HT1080 (cell line): ENCODE measurements at places on chromosomes 7 and 10. TPM values are rescaled to one million over a fixed set of nuclear protein-coding genes. Genes with fewer than 3 reads are reported as not detected.

The CPED1 gene
- total RNA-seq = 13.1 and 18.1 TPM in 2 replicates

GRCh38 chr10:60271319-60272040, 118.2 kb downstream of the ANK3 start:
- no peak for DNase-seq

DNA sequence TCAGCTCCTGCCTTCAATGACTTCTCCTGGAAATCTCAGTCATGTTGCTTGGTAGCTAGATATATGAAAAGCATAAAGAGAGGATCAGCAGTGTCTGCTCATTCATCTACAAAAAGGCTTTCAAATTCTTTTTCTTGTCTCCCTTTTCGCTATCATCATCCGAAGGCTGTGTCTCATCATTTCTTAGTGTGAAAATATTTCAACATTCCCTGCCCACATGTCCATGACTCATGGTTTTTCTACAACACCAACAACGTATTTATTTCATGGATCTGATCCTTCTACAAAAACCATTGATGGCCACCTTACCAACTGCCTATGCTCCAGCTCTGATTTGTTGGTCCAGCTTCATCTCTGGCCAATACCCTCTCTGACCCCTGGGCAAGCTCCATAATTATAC, 472.5 kb upstream of the GHITM start:
- DNase-seq = peak; percentile 39

GRCh38 chr7:126026421-126027088, 1096.9 kb upstream of the POT1 start:
- DNase-seq = peak; percentile 28

- peak; percentile 39 for DNase-seq
Observed at GRCh38 chr7:2572101-2572842, 13.5 kb downstream of the IQCE start.

- peak; percentile 58 for DNase-seq
Observed at GRCh38 chr10:16195178-16195769, 241.5 kb upstream of the PTER start.

- DNase-seq = no peak
Observed at GRCh38 chr7:43470110-43470509, 112.8 kb upstream of the STK17A start.

GRCh38 chr7:33986951-33987947, 81.9 kb downstream of the BMPER start:
- peak; percentile 100 for DNase-seq

DNA sequence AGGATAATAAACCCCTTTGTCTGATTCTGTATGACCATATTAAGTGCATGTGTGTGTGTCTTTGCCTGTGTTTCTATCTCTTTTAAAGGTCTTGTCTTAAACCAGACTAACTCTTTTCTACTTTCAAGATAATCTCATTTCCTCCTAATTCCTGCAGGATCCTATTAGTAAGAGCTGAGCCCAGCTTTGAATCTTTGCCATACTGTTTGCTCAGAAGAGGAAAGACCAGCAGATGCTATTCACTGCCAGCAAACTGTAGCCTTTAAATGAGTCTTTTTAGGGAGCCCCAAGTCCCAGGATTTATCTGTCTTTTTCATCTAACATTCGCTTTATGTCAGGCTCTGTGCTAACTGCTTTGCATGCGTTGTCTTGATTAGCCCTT, 2.9 kb downstream of the GPR158 start:
- DNase-seq = no peak

- DNase-seq = no peak
Observed at GRCh38 chr10:50063100-50063499, 4.7 kb upstream of the WASHC2A start.
